ENCODE measurements at places on chromosomes 16 and 17.

DNA sequence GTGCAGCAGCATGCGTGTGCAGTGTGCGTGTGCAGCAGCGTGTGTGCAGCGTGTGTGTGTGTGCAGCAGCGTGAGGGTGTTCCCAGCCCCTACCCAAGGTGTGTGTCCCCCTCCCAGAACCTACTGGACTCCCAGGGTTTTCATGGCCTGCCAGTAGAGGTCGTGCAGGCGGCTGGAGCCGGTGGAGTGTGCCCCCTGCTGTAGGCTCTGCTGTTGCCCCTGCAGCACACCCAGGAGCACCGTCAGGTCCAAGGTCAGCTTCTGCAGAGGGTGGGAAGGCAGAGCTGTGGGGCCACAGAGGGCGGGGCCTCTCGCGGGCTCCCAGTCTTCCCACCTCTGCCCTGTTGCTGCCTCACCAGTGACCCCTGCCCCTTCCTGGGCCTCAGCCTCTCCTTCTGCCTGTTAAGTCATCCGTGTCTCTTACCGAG is 14.9 kb downstream of the MYBBP1A start:
- DNase-seq = no peak

GRCh38 chr16:70159355-70160348 is 13.9 kb upstream of the CLEC18C start:
- DNase-seq = peak; percentile 45

DNA sequence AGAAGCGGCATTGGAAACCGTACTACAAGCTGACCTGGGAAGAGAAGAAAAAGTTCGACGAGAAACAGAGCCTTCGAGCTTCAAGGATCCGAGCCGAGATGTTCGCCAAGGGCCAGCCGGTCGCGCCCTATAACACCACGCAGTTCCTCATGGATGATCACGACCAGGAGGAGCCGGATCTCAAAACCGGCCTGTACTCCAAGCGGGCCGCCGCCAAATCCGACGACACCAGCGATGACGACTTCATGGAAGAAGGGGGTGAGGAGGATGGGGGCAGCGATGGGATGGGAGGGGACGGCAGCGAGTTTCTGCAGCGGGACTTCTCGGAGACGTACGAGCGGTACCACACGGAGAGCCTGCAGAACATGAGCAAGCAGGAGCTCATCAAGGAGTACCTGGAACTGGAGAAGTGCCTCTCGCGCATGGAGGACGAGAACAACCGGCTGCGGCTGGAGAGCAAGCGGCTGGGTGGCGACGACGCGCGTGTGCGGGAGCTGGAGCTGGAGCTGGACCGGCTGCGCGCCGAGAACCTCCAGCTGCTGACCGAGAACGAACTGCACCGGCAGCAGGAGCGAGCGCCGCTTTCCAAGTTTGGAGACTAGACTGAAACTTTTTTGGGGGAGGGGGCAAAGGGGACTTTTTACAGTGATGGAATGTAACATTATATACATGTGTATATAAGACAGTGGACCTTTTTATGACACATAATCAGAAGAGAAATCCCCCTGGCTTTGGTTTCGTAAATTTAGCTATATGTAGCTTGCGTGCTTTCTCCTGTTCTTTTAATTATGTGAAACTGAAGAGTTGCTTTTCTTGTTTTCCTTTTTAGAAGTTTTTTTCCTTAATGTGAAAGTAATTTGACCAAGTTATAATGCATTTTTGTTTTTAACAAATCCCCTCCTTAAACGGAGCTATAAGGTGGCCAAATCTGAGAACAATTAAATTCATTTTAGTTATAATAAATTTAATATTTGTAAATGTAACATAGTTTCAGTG is 1.7 kb downstream of the HEXIM1 start:
- peak; percentile 67 for DNase-seq

- peak; percentile 86 for DNase-seq
Observed at GRCh38 chr16:22195695-22196558, 10.2 kb upstream of the EEF2K start.

DNA sequence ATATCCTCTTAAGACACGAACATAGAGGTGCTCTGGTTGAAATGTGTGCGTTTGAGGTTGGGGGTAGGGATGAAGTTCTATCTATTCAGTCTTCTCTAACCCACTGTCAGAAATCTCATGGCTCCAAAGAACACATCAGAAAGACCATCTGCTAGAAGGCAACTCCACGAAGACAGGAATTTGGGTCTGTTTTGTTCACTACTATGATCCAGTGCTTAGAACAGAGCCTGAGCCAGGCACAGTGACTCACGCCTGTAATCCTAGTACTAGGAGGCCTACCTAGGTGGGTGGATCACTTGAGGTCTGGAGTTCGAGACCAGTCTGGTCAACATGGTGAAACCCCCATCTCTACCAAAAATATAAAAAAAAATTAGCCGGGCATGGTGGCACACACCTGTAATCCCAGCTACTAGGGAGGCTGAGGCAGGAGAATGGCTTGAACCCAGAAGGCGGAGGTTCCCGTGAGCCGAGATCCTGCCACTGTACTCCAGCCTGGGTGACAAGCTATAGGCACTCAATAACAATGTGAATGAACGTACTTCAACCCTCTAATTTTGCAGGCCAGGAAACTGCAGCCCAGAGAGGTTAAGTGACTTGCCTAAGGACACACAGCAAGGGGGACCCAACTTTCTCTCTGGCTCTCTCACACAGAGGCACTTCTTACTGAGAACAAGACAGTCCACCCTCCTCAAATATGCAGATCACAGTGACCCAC is 2.3 kb downstream of the CASKIN2 start:
- peak; percentile 46 for DNase-seq

DNA sequence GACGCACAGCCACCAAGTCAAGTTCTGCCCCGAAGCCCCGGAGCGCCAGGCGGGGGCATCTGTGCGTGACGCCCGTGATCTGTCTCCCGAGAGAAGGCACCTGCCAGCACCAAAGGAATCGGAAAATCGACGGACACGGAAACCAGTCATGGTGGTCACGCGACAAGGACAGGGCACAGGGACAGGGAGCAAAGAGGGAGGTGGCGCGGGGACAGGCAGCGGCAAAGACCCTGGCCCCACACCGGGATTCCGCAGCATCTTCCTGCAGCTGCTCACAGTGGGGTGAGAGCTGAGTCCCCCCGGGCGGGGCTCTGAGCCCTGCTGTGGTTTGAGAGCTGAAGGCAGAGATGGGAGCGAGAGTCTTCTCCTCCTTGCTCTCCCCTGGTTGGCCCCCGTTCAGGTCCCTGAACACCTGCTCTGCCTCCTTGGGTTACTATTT is 56.4 kb downstream of the ABR start:
- DNase-seq = no peak

GRCh38 chr16:55091213-55091870 is 160.7 kb downstream of the IRX5 start:
- no peak for DNase-seq

GRCh38 chr16:4806280-4806679 is 3.8 kb upstream of the ROGDI start:
- no peak for DNase-seq

DNA sequence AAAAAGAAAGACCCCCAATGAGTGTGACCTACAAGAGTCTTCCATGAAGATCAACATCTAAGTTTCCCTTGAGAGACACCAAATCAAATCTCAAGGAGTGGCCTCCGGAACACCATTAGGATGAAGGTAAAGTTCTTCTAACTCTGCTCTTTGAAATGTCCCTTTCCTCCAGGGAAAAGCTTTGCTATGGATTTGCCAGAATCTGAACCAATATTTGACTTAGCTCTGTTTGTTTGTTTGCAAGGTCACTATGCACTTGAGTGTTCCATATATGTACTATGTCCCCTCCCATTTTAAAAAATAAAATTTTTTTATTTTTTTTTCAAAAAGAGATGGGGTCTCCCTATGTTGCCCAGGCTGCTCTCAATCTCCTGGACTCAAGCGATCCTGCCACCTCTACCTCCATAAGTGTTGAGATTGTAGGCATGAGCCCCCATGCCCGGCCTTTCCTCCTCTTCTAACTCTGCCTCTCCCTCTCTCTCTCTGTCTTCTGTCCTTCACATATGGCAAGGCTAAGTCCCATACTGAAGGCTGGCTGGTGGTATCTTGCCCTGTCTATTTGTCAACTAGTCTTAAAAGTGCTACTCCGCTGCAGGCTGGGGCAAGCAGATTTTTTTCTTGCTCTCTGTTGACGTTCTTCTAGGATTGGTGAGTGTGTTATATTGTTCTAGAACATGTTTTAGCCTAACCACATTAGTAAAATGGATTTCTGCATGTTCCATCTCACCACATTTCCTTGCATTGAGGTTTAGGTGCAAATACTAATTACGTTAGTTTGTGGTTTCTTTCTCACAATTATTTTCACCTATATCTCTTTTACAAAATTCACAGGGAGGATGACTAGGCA is 276.7 kb upstream of the DYNLRB2 start:
- DNase-seq = no peak

DNA sequence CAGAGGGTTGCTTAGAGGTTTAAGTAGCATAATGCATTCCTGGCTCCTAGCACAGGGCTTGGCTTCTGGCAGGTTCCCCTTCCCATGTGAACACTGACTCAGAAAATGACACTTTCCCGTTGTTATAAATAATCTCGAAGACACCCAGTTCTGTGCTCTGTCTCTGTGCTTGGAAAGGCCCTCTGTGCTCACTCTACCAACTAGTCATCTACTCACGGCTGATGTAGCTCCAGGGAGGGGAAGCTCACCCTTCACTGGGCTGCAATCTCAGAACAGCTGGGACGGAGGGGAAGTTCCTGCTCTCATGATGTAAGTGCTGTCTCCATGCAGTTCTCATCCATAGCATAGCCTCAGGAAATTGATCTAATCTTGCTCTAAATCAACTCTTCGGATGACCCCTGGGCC is 230.5 kb upstream of the ASIC2 start:
- DNase-seq = peak; percentile 61

GRCh38 chr17:322006-322780 is 30.4 kb downstream of the RPH3AL start:
- no peak for DNase-seq

DNA sequence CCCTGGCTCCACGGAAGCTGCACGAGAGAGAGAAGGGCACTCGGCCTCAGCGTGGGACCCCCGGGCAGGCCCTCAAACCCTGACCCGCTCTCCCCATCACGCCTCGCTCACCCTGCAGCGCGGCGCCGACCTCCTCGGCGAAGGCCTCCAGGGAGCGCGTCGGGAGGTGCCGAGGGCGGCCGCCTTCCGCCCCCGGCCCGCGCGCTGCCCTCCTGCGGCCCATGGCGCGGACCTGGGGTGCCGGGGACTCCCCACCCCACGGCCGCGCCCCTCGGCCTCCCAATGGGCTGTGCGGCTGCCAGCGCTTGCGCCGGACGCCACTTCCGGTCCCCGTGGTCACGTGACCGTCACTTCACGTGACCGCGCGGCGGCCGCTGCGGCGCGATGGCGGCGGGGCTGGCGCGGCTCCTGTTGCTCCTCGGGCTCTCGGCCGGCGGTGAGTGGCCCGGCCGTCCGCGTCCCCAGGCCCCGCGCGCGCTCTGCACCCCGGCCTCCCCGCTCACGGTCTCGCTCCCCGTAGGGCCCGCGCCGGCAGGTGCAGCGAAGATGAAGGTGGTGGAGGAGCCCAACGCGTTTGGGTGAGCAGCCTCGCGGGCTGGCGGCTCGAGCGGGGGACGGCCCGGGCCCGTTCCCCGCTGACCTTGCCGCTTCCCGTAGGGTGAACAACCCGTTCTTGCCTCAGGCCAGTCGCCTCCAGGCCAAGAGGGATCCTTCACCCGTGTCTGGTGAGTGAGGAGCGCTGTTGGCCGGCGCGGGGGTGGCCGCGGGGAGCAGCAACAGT is at the start of the genes GNPTG and TSR3:
TSS of gene GNPTG (plus strand) at position 350 of the 781 bp plus-strand sequence. CDS start at position 385, 35 bp downstream.
TSS of gene TSR3 (minus strand) at position 297 of the 781 bp plus-strand sequence. CDS start at position 223, 74 bp downstream.
- peak; percentile 85 for DNase-seq

DNA sequence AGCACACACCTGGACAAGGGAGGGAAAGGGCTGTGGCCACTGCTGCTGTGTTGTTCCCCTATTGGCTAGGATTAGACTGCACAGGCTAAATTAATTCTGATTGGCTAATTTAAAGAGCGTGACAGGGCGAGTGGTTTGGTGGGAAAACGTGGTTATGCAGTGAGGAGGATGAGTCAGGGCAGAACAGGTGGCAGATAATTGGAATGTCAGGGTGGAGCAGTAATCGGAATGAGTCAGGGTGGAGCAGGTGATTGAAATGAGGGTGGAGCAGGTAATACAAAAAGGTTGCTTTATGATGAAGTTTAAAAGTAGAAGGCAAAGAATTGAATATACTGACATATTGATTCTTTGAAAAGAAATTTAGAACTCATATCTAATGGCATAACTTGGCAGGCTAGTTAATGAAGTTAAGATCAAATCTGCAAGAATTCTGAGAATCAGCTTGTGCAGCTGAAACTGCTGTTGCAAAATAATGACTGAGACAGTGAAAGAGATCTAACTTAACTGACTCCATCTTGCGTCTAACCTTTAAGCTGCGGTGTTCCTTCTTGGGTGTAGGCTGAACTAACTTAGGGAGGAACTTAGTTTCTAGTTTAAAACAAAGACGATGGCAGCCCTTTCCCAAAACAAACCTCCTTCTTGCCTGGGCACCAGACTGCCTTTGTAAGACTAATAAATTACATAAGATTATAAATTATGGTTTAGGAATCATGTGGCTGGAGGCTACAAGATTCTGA is 174.3 kb downstream of the UTP18 start:
- DNase-seq = no peak

- no peak for DNase-seq
Observed at GRCh38 chr16:57092786-57093411, 516 bp downstream of the CPNE2 start.

Measured in fibroblast of mammary gland (primary cell).